ENCODE measurements at places on chromosomes 16 and 17.
A peak's percentile ranks its signal among the peaks of the same experiment; 100 is the strongest.

DNA sequence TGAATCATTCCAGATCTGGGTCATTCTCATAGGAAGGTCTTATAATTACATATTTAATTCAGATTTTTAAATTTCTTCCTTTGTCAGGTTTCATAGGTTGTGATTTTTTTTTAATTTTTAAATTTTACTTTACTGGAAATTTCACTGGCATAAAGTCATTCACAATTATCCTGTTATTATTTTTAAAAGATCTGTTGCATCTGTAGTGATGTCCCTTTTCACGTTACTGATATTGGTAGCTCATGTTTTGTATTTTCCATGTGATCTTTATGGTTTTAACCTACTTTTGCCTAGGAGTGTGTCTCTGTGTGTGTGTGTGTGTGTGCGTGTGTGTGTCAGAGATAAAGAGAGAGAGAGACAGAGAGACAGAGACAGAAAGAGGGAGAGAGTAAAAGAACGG, 216.6 kb upstream of the KCNJ16 start:
- no peak for DNase-seq

DNA sequence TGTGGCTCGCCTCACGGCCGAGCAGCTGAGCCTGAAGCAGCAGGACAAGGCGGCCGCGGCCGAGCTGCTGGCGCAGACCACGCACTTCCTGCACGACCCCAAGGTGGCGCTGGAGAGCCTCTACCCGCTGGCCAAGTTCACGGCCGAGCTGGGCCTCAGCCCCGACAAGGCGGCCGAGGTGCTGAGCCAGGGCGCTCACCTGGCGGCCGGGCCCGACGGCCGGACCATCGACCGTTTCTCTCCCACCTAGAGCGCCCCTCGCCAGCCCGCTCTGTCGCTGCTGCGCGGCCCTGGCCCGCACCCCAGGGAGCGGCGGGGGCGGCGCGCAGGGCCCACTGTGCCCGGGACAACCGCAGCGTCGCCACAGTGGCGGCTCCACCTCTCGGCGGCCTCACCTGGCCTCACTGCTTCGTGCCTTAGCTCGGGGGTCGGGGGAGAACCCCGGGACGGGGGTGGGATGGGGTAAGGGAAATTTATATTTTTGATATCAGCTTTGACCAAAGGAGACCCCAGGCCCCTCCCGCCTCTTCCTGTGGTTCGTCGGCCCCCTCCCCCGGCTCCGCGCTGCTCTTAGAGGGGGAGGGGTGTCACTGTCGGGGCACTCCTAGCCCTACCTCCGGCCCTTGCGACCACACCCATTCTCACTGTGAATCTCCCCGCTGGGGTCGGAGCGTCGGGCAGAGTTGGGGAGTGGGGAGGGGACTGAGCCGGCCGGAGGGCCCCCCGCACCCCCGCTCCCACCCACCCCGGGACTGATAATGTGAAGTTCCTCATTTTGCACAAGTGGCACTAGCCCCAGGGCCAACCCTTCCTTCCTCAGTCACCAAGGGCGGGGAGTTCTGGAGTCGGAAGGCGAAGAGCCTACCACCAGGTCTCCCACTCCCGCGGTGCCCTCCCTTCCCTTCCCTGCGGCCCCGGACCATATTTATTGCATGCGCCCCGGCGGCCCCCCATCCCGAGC, 4.0 kb downstream of the HIC1 start:
- no peak for DNase-seq

DNA sequence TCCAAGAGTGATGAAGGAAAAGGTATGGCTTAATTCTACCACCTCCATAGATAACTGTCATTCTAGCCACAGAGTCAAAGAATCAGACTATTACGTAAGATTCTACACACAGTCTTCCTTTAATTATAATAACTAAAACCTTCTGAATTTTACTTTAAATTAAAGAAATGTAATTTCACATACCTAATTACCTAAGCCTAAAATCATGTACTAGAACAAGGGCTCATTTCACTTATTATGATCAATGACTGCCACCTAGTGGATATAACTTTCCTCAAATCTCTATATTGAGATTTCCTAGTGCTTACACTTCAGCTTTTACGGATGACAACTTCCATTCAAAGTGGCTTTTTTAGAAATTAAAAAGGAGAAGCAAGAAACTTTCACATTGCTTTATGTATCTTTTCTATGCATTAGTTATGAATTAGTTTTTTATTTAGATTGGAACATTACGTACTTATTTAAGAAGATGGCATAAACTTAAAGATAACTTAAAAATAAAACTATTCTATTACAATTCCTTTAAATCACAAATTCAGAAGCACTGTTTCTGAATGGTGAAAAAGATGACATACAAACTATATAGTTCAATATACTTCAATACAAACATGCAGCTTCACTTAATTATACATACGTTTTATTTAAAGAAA, 18.2 kb upstream of the ABCA10 start:
- DNase-seq, result peak; percentile 21

- no peak for DNase-seq
Measured at GRCh38 chr16:70018254-70018653, 67.1 kb downstream of the CLEC18A start.

GRCh38 chr16:52436339-52437276, 110.3 kb downstream of the TOX3 start:
- no peak for DNase-seq

- DNase-seq, result peak; percentile 30
Measured at GRCh38 chr16:46620266-46621005, 743 bp downstream of the SHCBP1 start.

GRCh38 chr17:61073131-61073530, 326.5 kb upstream of the TBX2 start:
- DNase-seq, result no peak

DNA sequence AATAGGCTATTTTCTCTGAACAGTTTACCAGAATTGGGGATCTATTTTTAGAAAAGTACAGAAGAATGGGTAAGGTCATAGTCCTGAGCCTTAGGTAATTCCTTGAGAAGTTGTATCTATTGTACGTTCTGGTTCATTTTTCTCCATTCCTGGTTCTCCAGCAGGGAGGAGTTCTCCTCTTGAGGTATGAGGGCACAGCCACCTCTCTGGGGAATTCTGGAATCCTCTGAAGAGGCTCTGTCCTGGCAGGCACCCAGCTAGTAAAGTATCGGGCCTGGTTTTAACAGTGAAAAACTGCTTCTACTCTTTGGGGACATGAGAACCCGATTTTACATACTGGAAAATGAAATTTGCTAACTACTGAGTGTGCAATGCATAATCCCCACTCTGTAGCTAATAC, 19.6 kb upstream of the PMFBP1 start:
- DNase-seq, result peak; percentile 44

GRCh38 chr16:84933774-84934631, 77.3 kb downstream of the ZDHHC7 start:
- DNase-seq, result no peak

GRCh38 chr16:4767872-4768548, 1.0 kb upstream of the ZNF500 start:
- no peak for DNase-seq

Measured in urothelium cell line (cell line).